ENCODE measurements at places on chromosomes 2 and 18. TPM values are rescaled to one million over a fixed set of nuclear protein-coding genes. Genes with fewer than 3 reads are reported as not detected.

- no peak for DNase-seq
Measured at GRCh38 chr2:130764035-130764820, 8.9 kb downstream of the AMER3 start.

DNA sequence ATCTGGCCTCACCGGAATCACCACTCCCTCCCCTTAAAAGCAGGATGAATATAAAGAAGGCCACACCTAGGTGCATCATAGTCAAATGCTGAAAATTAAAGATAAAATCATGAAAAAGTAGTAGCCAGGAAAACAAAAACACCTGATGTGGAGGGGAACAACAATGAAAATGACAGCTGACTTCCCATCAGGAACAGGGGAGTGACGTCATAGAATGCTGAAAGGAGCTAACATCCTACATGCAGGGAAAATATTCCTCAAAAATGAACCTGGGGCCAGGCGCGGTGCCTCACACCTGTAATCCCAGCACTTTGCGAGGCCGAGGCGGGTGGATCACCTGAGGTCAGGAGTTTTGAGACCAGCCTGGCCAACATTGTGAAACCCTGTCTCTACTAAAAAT, 108.1 kb downstream of the UGGT1 start:
- DNase-seq, result no peak

DNA sequence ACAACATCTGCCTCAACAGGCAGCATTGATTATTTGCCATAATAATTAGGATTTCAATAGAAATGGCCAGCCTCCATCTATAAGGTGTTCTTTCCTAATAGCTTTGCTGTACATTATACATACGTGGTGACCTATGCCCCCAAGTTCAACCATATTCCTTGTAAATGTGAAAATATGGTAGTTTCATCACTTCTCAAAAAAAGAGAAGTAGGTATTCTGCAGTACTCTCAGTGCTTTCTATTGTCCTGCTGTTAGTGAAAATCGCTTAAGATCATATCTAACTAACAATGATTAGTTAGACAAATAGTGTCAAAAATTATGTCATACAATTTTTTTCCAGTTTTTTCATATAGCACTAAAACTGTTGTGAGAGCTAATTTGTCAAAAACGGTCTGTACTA, 79.6 kb downstream of the SLC4A10 start:
- DNase-seq, result no peak

DNA sequence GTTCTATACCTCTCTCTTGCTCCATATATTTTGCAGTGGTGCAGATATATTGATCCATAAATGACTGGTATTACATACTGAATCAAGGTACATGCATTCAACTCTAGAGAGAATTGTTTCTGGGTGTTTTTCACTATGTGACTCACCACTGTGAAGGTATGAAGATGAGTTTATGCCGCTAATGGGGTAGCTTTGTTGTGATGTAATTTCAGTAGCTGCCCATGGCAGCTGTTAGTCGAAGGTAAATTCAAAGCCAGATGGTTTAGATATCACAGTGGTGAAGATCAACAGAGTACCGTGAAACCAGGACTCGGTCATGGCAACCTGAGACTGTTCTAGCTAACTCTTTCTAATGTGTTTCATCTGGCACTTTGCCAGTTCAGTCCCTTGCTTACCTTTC, 50.4 kb downstream of the PKP4 start:
- no peak for DNase-seq

DNA sequence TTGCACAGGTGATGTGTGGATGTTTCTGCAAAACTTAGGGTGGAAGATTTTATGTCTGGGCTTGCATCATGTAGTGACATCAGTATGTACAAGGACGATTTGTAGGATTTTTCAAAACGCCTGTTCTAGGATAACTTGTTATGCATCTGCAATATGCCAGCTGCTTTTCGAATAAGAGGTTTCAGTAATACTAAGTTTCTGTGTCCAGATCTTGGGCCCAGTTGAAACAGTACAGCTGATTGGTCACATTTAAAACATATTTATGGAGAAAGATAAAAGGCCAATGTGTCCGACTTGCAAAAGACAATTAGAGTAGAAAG, 1.2 kb downstream of the PTPN4 start:
- no peak for DNase-seq

GRCh38 chr2:207734636-207735512, 23.4 kb downstream of the CCNYL1 start:
- DNase-seq, result no peak

DNA sequence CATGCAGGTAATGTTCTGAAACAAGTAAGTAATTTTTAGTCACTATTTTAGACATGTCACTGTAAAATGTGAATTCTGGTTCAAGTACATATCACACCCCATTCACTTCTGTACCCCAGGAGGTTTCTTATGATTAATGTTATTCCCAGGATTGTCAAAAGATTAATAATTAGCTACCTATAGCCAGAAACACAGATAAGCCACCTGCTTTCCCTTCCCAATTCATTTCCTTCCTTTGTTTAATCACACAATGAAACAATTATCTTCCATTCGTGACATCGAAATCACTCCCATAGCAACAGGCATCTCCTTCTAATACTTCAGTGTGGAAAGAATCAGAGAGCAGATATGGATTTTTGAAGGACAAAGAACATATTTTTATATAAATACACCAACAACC, 1650.3 kb upstream of the CELF4 start:
- no peak for DNase-seq

GRCh38 chr2:59655809-59656208, 897.6 kb downstream of the BCL11A start:
- DNase-seq, result no peak

DNA sequence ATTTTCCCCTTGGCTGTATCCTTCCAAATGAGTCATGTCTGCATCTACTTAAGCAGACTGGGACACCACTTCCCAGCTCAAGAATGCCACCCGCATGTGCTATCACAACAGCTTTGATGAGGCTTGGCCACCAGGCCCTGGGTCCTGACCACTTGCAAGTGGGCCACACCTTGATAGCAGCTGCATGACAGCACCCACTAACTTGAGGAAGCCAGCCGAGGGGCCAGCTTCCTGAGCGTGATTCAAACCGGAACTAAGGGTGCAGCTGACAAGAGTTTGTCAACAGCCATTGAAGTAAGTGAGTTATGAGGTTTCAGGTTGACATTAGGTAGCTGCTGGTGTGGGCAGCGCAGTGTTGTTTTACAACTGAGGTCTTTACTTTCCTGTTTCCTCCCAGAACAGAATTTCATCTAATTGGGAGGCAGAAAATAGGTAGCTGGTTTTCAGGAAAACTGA, 54.4 kb downstream of the EPHA4 start:
- peak; percentile 38 for DNase-seq

DNA sequence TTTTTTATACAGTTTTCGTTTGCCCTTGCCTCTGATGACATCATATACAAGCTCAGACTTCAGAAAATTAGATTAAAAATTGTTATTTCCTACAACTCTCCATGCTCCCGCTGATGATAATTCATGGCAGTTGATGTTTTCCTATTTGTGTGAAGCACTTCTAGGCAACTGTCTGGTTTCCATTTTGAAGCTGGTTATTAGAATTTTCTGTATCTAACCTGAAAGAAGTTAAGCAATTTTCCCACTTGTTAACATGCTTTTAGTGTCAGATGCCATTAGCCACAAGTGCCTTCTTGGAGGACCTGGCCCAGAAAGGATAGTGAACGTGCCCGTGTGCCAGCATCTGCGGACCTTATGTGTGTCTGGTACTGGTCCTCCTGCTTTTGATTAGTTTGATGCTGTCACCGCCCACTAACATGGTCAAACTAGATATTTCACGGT, 347.6 kb upstream of the RAB12 start:
- no peak for DNase-seq

DNA sequence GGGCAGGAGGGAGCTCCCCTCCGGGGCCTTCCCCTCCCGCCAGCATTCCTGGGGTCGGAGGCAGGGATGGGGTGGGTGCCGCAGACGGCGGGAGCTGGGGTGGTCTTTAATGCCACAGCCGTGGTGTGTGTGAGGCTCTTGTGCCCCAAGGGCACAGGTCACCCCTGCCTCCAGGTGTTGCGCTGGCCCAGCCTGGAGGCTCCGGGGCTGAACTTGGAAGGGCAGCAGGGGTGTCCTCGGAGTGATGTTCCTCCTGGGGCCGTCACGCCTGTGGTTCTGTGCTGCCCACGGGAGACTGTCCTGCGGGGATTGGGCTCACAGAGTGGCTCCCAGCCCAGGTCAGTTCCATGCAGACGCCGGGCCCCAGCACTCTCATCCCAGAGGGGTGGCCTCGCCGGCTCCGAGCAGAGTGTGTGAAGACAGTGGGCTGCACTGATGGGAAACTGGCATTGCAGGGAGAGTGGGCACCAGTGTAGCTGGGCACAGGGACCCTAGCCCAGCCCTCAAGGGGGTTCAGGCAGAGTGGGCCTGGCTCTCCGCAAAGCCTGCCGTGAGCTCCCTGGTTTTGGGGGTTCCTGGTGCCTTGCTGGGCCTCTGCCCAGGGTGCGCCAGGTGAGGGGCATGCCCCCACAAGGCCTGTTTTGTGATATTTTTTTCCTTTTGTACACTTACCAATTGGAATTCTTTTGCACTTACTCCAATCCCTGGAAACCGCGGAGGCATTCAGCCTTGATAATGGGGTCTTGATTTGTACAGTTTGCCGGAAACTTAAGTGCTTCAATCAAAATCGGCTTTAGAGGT, 56.7 kb downstream of the NFATC1 start:
- DNase-seq, result no peak

DNA sequence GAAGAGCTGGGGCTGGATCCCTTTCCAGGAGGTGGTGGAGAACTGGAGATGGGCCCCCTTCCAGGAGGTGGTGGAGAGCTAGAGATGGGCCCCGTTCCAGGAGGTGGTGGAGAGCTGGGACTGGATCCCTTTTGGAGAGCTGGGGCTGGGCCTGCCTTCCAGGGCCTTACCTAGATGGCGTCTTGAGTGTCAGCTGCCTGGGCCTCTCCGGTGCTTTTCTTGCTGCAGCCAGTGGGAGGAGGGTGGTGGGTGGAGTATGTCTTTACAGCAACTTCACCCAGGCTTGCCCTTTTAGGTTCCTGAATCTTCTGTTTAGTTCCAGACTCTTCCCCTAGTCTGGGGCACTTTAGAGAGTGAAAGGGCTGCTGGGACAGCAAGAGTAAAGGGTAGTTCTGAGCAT, 19.1 kb upstream of the TXNDC2 start:
- no peak for DNase-seq

DNA sequence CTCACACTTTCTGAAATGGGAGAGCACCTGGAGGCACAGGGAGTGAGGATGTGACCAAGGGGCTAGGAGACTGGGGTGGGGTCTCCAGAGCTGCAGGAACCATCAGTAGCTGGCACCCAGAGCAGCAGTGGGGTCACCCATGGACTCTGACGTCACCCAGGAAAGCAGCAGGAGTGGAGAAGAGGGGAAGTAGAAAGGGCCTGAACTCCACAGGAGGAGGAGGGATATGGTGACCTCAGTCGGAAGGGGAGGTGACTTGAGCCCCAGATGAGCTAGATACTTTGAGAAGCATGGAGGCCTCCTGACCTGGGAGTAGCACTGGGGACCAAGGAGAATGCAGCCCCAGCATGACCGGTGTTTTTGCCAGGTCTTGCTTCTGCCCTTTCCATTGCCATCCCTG, 8.8 kb downstream of the NMUR1 start:
- DNase-seq, result no peak

GRCh38 chr18:12640881-12641200, 17.1 kb downstream of the SPIRE1 start:
- no peak for DNase-seq

GRCh38 chr2:158997037-158997790, 28.8 kb downstream of the TANC1 start:
- DNase-seq, result no peak

DNA sequence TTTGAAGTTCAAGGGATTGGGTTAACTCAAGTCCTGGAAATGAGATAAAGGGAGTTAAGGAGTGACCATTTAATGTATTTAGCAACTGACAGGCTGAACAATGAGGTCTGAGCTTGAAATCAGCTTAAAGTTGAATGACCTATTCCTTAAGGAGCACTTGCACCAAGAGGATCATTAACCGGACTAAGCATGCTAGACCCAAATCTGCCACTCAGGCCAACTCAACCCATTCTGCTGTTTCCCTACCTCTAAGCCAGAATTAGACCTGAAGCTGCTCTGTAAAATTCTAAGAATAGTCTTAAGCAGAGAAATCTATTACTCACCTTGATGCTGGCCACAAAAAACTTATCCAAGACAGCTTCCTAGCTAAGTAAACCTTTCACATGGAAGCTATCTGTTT, 59.8 kb downstream of the SPRED2 start:
- no peak for DNase-seq

DNA sequence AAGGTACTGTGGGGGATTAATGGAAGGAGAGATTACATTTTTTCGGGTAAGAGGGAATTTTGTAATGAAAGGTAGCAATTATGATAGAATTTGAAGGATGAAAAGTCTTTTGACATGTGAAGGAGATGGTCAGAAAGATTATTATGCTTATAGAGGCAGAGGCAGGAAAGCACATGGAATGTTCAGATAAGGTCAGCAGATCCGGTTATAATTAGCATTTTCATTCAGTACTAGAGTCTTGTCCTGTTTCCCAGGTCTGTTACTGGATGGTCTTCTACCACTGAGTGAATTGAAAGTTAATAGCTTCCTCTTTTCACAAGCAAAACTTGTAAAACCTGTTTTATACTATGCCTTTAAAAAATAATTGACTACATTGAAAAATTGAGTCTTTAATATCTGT, 116.9 kb downstream of the PHLPP1 start:
- no peak for DNase-seq

DNA sequence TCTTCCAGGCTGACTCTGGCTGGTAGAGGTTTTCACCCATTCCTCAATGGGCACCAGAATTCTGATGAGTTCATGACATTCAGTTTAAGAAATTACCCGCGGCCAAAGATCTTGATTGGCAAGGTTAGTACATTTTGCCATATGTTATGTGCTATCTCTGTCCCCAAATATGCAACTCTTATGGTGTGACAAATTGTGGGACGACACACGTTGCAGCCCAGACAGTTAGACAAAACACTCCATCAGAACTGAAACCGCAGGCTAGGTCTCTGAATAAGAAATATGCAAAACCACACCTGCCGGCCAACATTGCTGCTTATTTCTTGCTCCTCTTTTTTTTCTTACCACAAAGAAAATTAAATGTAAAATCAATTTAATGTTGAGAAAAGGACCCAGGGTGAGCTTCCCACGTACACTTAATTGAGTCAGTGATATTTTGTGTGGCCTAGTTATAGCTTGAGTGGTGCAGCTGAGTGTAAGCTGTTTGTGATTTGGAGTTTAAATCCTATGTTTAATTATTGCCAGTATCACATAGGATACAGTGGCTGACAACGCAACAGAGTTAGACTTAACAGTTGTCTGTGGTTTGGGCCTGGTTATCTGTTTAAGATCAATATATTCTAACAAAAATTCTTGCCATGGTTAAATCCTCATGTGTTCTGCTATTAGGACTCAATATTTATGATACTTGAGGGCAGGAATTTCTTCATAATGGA, 35.7 kb upstream of the LTBP1 start:
- DNase-seq, result no peak

- no peak for DNase-seq
Measured at GRCh38 chr18:2572892-2573291, 1.5 kb downstream of the NDC80 start.

- DNase-seq, result peak; percentile 27
Measured at GRCh38 chr18:8610459-8610851, 1.2 kb downstream of the RAB12 start.

Gene HNMT
- total RNA-seq, result 32.6 TPM

Gene MYCN
- total RNA-seq, result 0.53 TPM

Gene RAPGEF4
- 12.9 TPM for total RNA-seq

Gene ADAM23
- total RNA-seq, result 31.1 TPM

Gene APOB
- 25.1 TPM for total RNA-seq

Gene C2orf72
- not detected for total RNA-seq

All from left cardiac atrium (tissue), 4 donors.